Naive B cell (primary cell): ENCODE measurements at places on chromosomes 1 and 21. TPM values are rescaled to one million over a fixed set of nuclear protein-coding genes. Genes with fewer than 3 reads are reported as not detected.

- DNase-seq, result no peak
Measured at GRCh38 chr1:222555992-222556615, 8.2 kb upstream of the HHIPL2 start.

DNA sequence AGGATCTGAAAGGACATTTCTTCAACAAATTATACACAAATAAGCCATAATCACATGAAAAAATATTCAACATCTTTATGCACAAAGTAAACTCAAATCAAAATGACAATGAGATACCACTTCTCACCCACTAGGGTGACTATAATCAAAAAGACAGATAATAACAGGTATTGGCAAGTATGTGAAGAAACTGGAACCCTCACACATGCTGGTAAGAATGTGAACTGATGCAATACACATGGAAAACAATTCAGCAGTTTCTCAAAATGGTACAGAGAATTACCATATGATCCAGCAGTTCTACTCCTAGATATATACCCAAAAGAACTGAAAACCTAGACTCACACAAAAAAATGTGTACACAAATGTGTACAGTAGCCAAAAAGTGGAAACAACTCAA, 62.5 kb downstream of the CHD5 start:
- DNase-seq, result no peak

DNA sequence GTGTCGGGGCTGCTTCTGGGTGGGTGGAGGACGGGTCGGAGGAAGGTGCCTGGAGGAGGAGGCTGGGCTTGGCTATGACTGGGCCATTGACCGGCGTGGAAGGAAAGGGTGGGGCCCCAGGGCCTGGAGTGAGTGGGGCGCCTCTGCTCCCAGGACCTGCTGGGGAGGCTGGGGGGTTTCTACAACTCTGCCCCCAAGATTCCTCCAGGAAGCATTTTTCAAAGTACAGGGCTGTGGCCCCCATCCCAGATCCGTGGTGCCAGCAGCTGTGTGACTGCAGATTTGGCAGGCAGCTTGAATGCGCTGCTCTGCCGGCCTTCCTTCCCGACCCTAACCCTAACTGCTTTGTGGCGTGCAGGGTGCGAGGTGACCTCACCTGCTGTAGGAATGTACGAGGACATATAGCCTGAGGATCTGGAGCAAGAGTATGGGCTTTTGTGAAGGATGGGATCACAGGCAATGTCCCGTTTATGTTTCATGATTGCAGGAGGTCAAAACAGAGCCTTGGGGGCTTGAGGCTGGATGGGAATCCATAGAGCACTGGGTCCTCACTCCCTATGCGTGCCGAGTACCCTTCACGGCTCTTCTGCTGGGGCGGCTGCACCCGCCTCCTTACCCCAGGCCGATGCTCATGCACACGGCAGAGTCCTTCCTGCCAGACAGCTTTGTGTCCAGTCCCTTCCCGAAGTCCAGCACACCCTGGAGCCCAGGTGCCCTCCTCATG, 24.7 kb downstream of the TRPM2 start:
- no peak for DNase-seq

DNA sequence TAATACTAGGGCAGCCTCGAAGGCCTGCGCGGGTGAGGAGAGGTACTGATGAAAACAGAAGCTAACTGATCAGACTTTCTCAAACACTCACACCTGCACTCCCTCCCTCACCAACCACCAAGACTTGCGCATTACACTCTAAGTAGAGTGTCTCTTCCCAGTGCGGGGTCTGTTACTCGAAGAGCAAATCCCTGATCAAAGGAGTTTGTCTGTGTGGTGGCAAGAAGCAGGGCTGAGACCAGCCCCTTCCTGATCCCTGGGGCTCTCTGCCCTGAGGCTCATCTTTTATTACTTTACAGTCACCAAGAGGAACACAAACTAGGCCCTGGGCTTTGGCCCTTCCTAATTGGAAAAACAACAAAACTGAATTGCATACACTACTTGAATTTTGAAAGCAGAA, 19.5 kb upstream of the TSNAX start:
- DNase-seq, result no peak

DNA sequence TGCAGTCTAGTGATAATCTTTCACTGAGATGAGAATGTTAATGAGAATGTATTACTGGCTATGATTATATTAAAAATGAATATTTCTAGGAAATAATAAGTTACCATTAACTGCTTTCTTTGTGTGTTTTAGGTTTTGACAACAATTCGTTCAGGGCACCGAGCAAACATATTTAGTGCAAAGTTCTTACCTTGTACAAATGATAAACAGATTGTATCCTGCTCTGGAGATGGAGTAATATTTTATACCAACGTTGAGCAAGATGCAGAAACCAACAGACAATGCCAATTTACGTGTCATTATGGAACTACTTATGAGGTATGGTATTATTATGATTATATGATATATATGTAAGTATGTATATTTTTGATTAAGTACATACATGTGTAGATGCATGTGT, 37.8 kb upstream of the MPC2 start:
- DNase-seq, result no peak

GRCh38 chr1:908661-909060, 15.1 kb upstream of the SAMD11 start:
- DNase-seq, result no peak

DNA sequence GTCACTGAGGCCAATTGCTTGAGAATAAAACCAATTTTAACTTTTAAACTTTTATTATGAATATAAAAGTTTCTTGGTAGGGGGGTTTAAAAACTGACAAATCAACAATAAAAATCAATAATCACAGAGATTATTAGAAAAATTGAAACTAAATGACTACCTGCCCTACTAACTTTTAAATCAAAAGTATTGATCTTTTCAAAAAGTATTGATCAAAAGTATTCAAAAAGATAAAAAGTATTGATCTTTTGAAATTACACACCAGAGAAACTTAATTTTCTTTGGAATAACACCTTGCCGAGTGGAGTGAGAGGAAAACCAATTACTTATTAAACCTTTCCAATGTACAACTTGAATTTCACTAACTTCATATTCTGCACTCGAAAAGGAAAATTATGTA, 2.2 kb downstream of the SLC30A1 start:
- DNase-seq, result no peak

- DNase-seq, result no peak
Measured at GRCh38 chr1:11524465-11525150, 45.7 kb downstream of the DISP3 start.

- DNase-seq, result no peak
Measured at GRCh38 chr1:23592209-23592892, 33.0 kb upstream of the ID3 start.

GRCh38 chr1:64944913-64945312, 21.4 kb downstream of the JAK1 start:
- no peak for DNase-seq

DNA sequence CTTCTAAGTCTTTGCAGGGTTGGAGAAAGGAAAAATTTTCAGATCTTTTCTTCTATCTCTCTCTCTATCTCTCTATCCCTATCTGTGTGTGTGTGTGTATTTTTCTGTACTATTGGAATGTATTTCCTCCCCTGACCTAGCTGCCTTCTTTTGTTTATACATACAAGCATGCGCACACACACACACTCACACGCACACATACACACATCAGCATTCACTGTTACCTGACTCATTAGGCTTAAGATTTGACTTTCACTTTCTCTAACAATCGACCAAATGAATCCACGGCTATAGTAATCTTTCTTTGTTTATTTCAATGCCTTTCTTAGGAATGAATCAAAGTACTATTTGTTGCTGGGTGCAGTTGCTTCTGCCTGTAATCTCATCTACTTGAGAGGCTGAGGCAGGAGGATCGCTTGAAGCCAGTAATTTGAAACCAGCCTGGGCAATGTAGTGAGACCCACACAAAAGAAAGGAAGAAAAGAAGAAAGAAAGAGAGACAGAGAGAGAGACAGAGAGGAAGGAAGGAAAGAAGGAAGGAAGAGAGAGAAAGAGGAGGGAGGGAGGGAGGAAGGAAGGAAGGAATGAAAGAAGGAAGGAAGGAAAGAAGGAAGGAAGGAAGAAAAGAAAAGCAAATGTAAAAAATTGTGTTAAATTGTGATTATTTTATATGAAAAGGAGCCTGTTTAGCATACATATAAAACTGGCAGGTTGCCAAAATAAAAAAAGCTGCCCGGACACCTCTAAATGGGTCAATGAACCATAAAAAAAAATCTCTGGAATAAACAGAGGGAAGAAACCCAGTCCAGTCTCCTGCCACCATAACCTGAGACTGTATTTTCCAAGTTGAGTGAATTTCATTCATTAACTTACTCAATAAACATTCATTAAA, 206.8 kb downstream of the ZNF326 start:
- DNase-seq, result no peak

- peak; percentile 61 for DNase-seq
Measured at GRCh38 chr1:19477284-19478249, 7.8 kb downstream of the CAPZB start.

DNA sequence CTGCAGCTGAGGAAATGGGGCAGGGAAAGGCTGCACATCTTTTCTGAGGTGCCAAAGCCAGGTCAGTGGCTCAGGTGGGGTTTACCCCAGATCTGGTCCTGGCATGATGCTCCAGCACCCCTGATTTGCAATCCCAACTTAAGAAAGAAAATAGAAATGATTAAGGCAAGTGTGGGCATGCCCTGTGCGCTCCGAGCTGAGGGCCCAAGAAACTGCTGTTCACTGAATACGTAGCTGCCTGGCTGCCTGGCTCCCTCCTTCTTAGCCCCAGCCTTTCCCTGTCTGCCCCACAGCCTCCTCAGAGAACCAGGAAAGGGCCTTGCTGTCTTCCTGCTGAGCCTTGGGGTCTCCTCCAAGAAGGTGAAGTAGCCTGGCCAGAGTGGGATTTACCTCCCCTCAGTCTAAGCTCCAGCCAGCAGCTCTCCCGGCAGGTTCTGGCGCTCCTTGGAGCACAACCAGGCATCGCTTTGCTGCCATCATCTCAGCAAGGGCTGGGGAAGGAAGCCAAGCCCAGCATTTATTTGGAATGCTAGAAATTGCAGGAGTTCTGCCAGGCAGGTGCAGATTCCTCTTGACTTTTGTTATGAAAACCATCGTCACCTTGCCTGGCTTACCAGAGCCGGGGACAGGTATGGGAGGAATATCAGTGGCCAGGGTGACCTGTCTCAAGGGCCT, 51.3 kb upstream of the SELENON start:
- DNase-seq, result no peak

- no peak for DNase-seq
Measured at GRCh38 chr1:115557715-115558114, 84.1 kb upstream of the VANGL1 start.

Gene SUMO3
- polyA plus RNA-seq, result 100 TPM

Gene UBE2Q1
- 11.2 TPM for polyA plus RNA-seq

Gene TNFAIP8L2
- 11.4 TPM for polyA plus RNA-seq

Gene PPIAL4G
- not detected for polyA plus RNA-seq

Gene STRIP1
- polyA plus RNA-seq, result 25.6 TPM

Gene NECTIN4
- not detected for polyA plus RNA-seq
